ENCODE measurements at places on chromosomes 2 and 18.

DNA sequence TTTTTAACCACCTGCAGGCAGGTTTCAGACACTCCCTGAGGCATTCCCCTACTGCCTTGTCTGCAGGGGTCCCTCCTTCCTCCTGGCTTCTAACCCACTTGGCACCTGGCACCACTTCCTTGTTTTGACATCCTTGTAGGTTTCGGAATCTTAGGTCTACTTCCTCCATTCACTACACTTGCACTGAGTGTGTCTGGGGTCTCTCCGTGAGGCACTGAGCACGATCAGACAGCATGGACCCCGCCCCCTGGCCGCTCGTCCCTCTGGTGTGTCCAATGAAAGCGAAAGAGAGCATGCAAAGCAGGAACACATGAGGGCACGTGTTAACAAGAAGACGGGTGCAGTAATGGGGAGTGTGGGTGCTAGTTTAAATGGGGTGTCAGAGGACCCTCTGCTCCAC is 63.8 kb downstream of the HAUS1 start:
- DNase-seq = no peak

DNA sequence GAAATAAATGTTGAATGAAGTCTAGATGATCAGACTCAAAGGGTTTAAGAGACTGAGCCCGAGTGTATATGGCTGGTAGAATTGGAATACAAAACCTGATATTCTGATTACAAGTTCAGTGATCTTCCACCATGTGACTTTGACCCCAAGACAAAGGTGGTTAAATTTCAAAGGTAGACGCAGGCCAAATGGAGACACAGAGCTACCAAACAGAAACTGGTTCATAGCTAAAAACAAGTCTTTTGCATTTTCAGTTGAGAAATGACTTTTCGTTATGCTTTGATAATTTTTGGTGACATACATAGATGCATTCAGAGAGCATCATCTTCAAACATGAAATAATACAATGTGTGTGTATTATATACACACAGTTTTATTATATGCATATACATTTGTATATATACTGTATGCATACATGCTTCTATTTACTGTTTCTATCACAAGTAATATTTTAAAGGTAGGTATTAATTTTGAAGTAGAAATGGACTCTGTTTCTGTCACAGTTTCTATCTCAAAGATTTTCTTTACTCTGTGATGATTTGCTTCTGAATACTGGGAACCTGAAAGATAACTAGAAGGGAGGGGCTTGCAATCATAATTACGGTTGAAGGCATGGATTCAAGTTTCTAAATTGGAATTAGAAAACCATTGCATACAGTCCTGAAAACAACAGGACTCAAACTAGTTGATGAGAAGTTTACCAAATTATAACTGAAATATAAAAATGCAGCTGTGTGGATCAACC is 142.3 kb downstream of the ABCA12 start:
- no peak for DNase-seq

DNA sequence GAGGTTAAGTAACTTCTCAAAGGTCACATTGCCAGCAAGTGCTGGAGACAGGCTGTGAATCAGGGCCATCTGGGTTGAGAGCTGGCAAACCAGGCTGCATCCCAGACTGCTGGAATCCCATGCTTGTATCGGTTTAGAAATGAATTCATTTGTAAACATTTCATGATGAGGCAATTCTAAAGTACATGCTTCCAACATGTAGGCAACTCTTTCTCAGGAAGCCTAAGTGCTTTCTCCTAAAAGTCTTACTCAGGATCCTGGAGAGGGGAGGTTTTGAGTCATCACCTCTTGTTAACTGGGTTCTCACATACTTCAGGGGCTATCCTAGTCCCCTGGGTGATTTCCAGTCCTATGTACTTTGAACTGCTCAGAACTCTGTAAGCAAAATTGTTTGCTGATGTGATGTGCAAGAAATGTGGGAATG is 416.5 kb downstream of the MEIS1 start:
- no peak for DNase-seq

DNA sequence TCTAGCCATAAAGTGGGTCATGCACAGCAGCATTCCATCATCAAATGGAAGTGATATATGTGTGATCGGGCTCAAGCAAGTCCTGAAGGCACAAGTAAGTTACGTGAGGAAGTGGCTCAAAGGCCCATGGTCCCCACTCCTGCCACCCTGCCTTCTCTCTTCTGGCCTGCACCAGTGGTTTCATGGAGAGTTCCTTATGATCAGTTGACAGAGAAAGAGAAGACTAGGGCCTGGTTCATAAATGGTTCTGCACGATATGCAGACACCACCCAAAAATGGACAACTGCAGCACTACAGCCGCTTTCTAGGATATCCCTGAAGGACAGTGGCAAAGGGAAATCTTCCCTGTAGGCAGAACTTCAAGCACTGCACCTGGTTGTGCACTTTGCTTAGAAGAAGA is 412.6 kb upstream of the SMIM21 start:
- no peak for DNase-seq
